Activated T-helper 2 cell treated with anti-CD3 and anti-CD28 coated beads, Interferon-gamma antibody, Interleukin-2, Interleukin-4, amounts not matched to agents 10 μg/mL and 5 μg/mL and 100 μg/mL, durations not matched to agents 14 hours and 24 hours and 36 hours (primary cell): ENCODE measurements at places on chromosomes 13 and 19.

DNA sequence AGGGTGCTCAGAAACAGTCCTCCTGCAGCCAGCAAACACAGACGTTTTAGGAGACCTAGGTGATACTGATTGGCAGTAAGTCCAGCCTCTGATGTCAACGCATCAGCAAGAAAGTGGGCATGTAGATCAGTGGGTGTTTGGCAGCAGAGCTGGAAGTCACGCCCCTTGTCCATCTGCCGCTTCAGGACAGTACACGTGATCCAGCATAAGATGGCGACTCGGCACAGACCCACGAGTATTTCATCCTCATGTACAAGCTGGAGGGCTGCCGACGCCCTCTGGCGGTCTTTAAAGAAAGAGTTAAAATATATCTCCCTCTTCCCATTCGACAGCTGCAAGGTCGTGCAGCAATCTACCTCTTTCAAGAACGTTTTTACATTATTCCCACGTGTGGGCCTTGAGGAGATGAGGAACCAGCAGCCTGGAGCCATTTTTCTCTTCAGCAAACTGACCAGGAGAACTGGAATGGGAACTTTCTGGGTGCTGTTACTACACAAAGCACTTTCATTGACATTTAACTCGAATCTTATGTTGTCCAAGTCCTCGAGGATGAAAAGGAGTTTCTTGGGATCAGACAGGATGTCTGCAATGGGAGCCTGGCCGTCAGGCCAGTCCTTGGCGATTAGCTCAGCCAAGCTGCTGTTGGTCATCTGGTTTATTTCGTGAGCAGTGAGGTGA is 22.3 kb downstream of the NLRP11 start:
- no peaks in the 10 kb centered on the region for H3K4me1 ChIP-seq
- DNase-seq = no peak
- no peak overlapping the region for H3K4me3 ChIP-seq
- no peaks in the 10 kb centered on the region for H3K27me3 ChIP-seq
- H3K36me3 ChIP-seq = no peaks in the 10 kb centered on the region

GRCh38 chr13:48346583-48346982 is 43.0 kb downstream of the RB1 start:
- peaks cover 11% of the 10 kb centered on the region for H3K4me1 ChIP-seq
- no peak overlapping the region for H3K4me3 ChIP-seq
- peaks cover 56% of the 10 kb centered on the region for H3K36me3 ChIP-seq
- no peaks in the 10 kb centered on the region for H3K27me3 ChIP-seq
- no peak overlapping the region for H3K27ac ChIP-seq

- H3K27ac ChIP-seq = no peak overlapping the region
- H3K27me3 ChIP-seq = no peaks in the 10 kb centered on the region
- DNase-seq = no peak
- no peaks in the 10 kb centered on the region for H3K36me3 ChIP-seq
- H3K4me1 ChIP-seq = no peaks in the 10 kb centered on the region
Measured at GRCh38 chr19:29001141-29001581, 211.8 kb downstream of the UQCRFS1 start.

- no peaks in the 10 kb centered on the region for H3K36me3 ChIP-seq
- peaks cover 9% of the 10 kb centered on the region for H3K4me1 ChIP-seq
- peaks cover 8% of the 10 kb centered on the region for H3K27me3 ChIP-seq
- no peak overlapping the region for H3K27ac ChIP-seq
- DNase-seq = no peak
- H3K4me3 ChIP-seq = no peak overlapping the region
Measured at GRCh38 chr19:46213806-46214205, 15.7 kb upstream of the IGFL1 start.

DNA sequence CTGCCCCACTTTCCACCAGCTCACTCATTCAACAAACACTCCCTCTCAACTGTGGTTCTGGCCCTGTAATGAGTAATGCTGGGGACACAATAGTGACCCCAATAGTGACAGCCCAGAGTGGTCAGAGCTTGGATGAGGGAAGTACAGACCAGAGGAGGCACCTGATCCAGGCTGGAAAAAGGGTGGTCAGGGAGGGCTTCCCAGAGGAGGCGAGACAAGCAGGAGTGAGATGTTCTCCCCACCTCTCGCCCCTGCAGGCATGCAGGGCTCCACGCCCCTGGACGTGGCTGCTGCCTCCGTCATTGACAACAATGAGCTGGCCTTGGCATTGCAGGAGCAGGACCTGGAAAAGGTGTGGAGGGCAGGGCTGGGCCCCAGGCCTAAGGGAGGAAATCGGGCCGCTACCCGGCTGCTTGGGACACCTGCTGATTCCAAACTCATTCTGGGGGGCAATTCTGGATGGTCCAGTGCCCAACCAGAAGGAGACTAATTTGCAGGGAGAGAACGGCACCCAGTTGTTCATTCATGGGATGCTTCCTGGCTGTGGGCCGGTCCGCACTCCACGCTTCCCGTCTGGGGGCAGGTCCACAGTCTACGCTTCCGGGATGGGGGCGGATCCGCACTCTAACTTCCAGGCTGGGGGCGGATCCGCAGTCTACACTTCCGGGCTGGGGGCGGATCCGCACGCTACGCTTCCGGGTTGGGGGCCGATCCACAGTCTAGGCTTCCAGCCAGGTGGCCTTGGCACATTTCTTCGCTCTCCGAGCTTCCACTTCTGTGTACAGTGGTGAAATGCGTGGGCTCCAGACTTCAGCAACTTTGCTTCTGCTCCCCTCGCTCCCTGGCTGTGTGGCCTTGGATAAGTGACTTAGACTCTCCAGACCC is 63.4 kb downstream of the RYR1 start:
- DNase-seq = no peak
- H3K4me1 ChIP-seq = peaks cover 3% of the 10 kb centered on the region
- peaks cover 3% of the 10 kb centered on the region for H3K27me3 ChIP-seq
- H3K36me3 ChIP-seq = peaks cover 2% of the 10 kb centered on the region
- H3K27ac ChIP-seq = no peak overlapping the region
- no peak overlapping the region for H3K4me3 ChIP-seq

- DNase-seq = no peak
- H3K4me3 ChIP-seq = no peak overlapping the region
- no peaks in the 10 kb centered on the region for H3K4me1 ChIP-seq
- H3K27me3 ChIP-seq = no peaks in the 10 kb centered on the region
- H3K27ac ChIP-seq = no peak overlapping the region
- no peaks in the 10 kb centered on the region for H3K36me3 ChIP-seq
Measured at GRCh38 chr13:63351081-63351480, 1935.4 kb upstream of the PCDH20 start.

DNA sequence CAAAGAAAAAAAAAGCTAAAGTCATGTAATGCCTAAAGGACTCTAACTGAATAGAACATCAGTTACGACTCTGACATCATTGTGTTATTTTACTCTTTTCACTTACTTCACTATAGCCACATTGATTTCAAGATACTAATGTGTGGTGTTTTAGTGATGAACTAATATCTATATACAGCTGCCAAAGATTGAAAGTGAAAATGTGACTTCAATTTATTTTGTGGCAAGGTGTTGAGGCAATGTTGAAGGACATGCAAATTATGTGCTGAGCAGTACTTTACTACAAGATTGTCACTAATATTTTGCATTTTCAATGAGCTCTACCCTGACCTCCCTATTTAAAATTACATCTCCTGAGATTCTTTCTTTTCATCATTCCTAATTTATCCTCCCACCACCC is 1911.9 kb upstream of the PCDH20 start:
- no peaks in the 10 kb centered on the region for H3K4me1 ChIP-seq
- H3K27me3 ChIP-seq = no peaks in the 10 kb centered on the region
- DNase-seq = no peak
- H3K36me3 ChIP-seq = no peaks in the 10 kb centered on the region
- H3K4me3 ChIP-seq = no peak overlapping the region

- DNase-seq = peak; percentile 99
- no peaks in the 10 kb centered on the region for H3K27me3 ChIP-seq
- H3K4me3 ChIP-seq = peak overlapping the region; percentile 89
- peak overlapping the region; percentile 86 for H3K27ac ChIP-seq
- peaks cover 43% of the 10 kb centered on the region for H3K36me3 ChIP-seq
Measured at GRCh38 chr19:2269244-2270156, 12.5 kb downstream of the PEAK3 start.

GRCh38 chr19:29939628-29940027 is 2.4 kb upstream of the URI1 start:
- peaks cover 21% of the 10 kb centered on the region for H3K4me1 ChIP-seq
- no peak for DNase-seq
- H3K36me3 ChIP-seq = peaks cover 15% of the 10 kb centered on the region
- no peak overlapping the region for H3K27ac ChIP-seq
- H3K27me3 ChIP-seq = no peaks in the 10 kb centered on the region

DNA sequence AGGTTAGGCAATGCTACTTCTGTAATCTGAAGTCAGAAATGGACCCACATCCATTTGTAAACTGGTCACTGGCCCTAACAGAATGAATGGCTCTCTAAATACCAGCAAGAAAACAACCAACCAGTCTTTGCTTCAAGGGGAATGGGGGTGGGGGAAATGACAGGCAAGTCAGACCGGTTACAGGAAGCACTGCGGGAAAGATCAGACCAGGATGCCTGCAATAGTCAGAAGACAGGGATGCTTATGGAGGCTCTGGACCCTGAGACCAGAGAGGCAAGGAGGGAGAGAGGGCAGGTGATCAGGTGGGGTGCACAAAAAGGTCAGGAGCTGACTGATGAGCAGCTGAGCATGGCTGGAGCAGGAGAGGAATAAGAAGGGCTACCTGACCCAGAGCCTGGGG is 13.1 kb downstream of the MED26 start:
- no peaks in the 10 kb centered on the region for H3K27me3 ChIP-seq
- peak overlapping the region; percentile 81 for H3K27ac ChIP-seq
- H3K4me3 ChIP-seq = no peak overlapping the region

GRCh38 chr13:43196086-43196621 is 172.8 kb downstream of the DNAJC15 start:
- H3K4me1 ChIP-seq = no peaks in the 10 kb centered on the region
- no peak overlapping the region for H3K27ac ChIP-seq
- H3K27me3 ChIP-seq = no peaks in the 10 kb centered on the region
- no peak overlapping the region for H3K4me3 ChIP-seq
- DNase-seq = no peak
- no peaks in the 10 kb centered on the region for H3K36me3 ChIP-seq

DNA sequence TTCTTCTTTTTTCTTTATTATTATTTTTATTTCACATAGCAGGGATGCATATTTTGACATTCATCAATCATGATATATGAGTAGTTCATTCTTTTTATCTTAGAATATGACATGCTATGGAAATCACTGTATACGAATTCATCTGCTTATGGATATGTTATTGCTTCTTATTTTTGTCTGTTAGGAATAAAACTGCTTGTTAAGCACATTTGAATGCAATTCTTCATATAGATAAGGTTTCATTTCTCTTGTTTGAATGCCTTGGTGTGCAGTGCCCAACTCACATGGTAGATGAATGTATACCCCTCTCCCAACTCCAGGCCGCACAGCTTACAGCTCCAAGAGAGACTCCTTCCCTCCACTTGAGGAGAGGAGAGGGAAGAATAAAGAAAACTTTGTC is 11.3 kb downstream of the ZNF776 start:
- peaks cover 86% of the 10 kb centered on the region for H3K36me3 ChIP-seq
- H3K4me1 ChIP-seq = no peaks in the 10 kb centered on the region
- no peak for DNase-seq

- no peak overlapping the region for H3K27ac ChIP-seq
- no peaks in the 10 kb centered on the region for H3K4me1 ChIP-seq
- H3K27me3 ChIP-seq = no peaks in the 10 kb centered on the region
- no peak overlapping the region for H3K4me3 ChIP-seq
- H3K36me3 ChIP-seq = no peaks in the 10 kb centered on the region
- DNase-seq = no peak
Measured at GRCh38 chr19:38089440-38089839, 134.6 kb downstream of the DPF1 start.

- H3K27ac ChIP-seq = no peak overlapping the region
- H3K27me3 ChIP-seq = no peaks in the 10 kb centered on the region
- DNase-seq = no peak
- no peak overlapping the region for H3K4me3 ChIP-seq
Measured at GRCh38 chr13:53683608-53684007, 655.0 kb downstream of the OLFM4 start.

- DNase-seq = no peak
- no peak overlapping the region for H3K4me3 ChIP-seq
- peaks cover 4% of the 10 kb centered on the region for H3K4me1 ChIP-seq
Measured at GRCh38 chr19:9811139-9811538, 7.7 kb downstream of the FBXL12 start.

DNA sequence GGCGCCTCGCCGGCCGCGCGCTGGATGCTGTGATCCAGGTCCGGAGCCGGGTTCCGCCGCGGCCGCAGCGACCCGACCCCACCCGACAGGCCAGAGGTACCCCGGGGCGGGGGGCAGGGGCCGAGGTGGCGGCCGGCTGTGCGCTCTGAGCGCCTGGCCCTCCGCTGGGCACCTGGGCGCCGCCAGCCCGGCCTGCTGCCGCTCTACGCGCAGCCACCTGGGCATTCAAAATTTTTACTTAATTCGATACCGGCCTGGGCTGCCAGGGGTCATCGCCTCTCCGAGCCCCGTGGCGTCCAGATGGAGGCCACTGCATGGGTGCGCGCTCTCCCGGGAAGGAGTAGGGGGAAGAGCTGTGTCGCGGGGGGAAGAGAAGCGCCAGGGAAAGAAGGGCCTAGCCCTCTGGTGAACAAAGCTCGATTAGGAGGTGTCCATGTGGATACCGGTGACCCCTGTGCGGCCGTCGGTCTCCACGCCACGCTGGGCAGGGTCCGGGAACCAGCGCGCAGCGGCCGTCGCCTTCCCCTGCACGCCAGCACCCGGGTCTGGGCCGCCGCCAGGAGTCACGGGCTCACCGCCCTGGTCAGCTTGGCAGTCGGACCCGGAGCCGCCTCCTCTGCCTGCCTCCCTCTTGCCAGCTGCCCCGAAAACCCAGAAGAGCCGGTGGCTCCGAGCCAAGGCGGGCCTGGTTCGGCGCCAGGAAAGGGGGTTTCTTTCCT is 666 bp downstream of the BIVM start:
- peaks cover 35% of the 10 kb centered on the region for H3K36me3 ChIP-seq
- H3K27ac ChIP-seq = peak overlapping the region; percentile 89
- no peaks in the 10 kb centered on the region for H3K27me3 ChIP-seq
- H3K4me1 ChIP-seq = peaks cover 38% of the 10 kb centered on the region

- no peak overlapping the region for H3K4me3 ChIP-seq
- H3K27me3 ChIP-seq = no peaks in the 10 kb centered on the region
- no peak overlapping the region for H3K27ac ChIP-seq
- H3K4me1 ChIP-seq = no peaks in the 10 kb centered on the region
- H3K36me3 ChIP-seq = peaks cover 44% of the 10 kb centered on the region
Measured at GRCh38 chr13:111312944-111313590, 7.4 kb upstream of the TEX29 start.
